ENCODE measurements at places on chromosomes 7 and 10. TPM values are rescaled to one million over a fixed set of nuclear protein-coding genes. Genes with fewer than 3 reads are reported as not detected.

DNA sequence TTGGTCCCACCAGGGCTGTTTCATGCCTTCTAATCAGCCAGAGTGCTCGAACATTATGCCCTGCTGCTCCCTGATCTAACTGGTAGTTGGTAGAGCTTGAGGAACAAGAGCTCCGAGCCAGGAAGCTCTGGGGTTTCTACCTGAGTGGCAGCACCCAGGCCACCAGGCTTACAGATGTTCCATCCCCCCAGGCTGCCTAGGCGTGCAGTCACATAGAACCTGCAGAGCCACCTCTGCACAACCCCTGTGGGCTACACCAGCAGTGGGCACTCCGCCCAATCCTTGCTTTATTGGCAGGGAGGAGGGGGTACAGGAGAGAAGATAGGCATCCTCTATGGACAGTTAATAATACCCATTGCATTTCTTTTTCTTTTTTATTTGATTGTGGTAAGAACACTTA is 21.8 kb downstream of the MAP3K8 start:
- H3K4me1 ChIP-seq, result no peaks in the 10 kb centered on the region
- H3K36me3 ChIP-seq, result peaks cover 26% of the 10 kb centered on the region
- H3K27me3 ChIP-seq, result no peaks in the 10 kb centered on the region
- no peak overlapping the region for H3K27ac ChIP-seq
- no peak for DNase-seq
- no peak overlapping the region for H3K4me3 ChIP-seq

DNA sequence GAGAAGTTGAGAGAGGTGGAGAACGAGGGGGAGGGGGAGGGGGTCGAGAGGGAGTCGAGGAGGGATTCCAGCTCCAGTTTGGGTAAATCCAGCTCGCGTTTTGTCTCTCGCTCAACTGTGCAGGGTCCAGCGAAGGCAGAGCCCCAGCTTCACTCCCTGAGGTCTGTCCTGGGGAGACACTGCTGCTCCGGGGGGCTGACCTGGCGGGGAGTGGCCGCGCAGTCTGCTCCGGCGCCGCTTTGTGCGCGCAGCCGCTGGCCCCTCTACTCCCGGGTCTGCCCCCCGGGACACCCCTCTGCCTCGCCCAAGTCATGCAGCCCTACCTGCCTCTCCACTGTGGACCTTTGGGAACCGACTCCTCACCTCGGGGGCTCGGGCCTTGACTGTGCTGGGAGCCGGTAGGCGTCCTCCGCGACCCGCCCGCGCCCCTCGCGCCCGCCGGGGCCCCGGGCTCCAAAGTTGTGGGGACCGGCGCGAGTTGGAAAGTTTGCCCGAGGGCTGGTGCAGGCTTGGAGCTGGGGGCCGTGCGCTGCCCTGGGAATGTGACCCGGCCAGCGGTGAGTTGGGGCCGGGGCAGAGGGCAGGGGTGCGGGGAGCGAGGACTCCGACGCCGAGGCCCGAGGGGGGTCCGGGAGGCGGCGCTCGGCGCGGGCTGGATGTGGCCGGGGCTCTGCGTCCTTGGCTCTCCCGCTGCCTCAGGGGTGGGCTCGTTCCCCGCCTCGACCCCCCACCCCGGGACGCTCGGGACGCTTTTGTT is at the start of gene TET1:
TSS of gene TET1 (plus strand) at position 152 of the 757 bp plus-strand sequence. CDS start 12,002 bp downstream, outside the sequence.
- H3K4me3 ChIP-seq, result peak within 1 kb of the TSS; percentile 69
- H3K36me3 ChIP-seq, result no peaks in the 10 kb centered on the region
- H3K27ac ChIP-seq, result peak within 1 kb of the TSS; percentile 79

DNA sequence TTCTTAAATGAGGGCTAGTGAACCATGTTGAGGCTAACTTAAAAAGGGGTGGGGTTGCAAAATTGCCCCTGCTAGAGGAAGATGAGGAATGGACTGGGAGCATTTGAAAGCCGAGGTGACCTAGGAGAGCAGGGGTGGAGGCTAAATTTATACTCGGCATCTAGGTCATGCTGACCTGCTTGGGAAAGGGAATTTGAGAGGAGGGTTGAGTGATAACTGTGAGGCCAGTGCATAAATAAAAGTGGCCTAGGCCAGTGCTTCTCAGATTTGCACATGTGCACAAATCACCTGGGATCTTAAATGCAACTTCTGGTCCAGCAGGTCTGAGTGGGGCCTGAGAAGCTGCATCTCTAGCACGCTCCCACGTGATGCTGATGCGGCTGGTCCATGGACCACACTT is 70.4 kb downstream of the CDK1 start:
- no peaks in the 10 kb centered on the region for H3K4me1 ChIP-seq
- no peaks in the 10 kb centered on the region for H3K27me3 ChIP-seq
- no peak overlapping the region for H3K27ac ChIP-seq
- no peaks in the 10 kb centered on the region for H3K36me3 ChIP-seq
- no peak for DNase-seq

GRCh38 chr10:90598513-90598912 is 259.3 kb downstream of the HTR7 start:
- H3K4me1 ChIP-seq, result no peaks in the 10 kb centered on the region
- H3K36me3 ChIP-seq, result no peaks in the 10 kb centered on the region
- H3K4me3 ChIP-seq, result no peak overlapping the region
- DNase-seq, result no peak
- H3K27me3 ChIP-seq, result no peaks in the 10 kb centered on the region

GRCh38 chr7:77442636-77443035 is 26.5 kb upstream of the GSAP start:
- no peaks in the 10 kb centered on the region for H3K27me3 ChIP-seq
- H3K36me3 ChIP-seq, result no peaks in the 10 kb centered on the region
- no peak overlapping the region for H3K27ac ChIP-seq
- no peak for DNase-seq
- H3K4me3 ChIP-seq, result no peak overlapping the region

DNA sequence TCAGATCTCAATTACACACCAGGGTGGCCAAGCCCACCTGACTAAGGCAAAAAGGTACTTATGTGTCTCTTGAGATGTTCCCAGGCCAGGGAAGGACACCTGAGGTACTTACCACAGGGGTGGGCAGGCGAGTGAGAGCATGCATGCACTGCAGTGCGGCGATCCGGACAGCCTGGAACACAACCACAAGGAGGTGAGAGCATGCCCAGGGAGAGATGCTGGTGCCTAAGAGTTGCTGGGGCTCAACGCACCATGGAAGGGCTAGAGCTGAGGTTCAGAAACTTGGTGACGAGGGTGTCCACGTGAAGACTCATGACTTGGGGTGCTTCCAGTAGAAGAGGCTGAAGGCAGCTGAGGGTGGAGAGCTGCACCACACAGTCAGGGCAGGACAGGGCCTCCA is 13.1 kb downstream of the ZDHHC16 start:
- no peak overlapping the region for H3K4me3 ChIP-seq
- no peaks in the 10 kb centered on the region for H3K27me3 ChIP-seq
- H3K4me1 ChIP-seq, result peaks cover 5% of the 10 kb centered on the region
- DNase-seq, result no peak
- no peak overlapping the region for H3K27ac ChIP-seq

- H3K27me3 ChIP-seq, result peaks cover 21% of the 10 kb centered on the region
- no peaks in the 10 kb centered on the region for H3K36me3 ChIP-seq
- DNase-seq, result no peak
- H3K4me3 ChIP-seq, result peak overlapping the region; percentile 63
- H3K27ac ChIP-seq, result no peak overlapping the region
Observed at GRCh38 chr10:52314822-52315552, 906 bp downstream of the DKK1 start.

DNA sequence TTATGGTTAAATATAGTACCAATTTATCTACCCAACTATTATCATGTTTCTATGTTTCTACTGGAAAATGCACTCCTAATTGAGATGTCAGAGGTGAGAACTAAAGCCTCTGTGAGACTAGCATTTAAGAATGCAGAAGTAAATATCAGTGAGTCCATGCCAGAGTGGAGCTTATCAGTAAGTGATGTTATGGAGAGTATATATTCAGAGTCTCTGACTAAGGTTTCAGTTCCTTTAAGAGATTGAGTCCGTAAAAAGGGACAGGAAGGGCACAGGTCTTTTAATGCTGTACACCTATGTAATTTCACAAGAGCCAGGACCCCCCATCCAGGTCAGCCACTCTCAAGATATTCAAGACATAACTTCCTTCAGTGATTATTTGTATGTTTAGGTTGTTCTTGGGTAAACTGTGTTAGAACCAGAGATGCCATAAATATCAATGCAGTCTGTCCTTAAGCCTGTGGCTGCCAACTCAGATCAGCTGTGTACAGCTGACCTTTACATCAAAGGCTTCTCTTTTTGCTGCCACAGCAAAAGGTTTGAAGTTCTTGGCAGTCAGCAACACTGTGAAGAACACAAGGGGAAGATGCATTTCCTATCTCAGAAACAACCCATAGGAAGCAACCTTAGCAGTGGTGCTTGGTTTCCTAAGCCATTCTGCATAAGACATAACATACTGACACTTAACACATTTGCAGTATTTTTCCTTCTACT is 244.8 kb downstream of the BICC1 start:
- no peaks in the 10 kb centered on the region for H3K27me3 ChIP-seq
- no peaks in the 10 kb centered on the region for H3K36me3 ChIP-seq
- H3K4me3 ChIP-seq, result no peak overlapping the region
- DNase-seq, result no peak
- no peaks in the 10 kb centered on the region for H3K4me1 ChIP-seq

DNA sequence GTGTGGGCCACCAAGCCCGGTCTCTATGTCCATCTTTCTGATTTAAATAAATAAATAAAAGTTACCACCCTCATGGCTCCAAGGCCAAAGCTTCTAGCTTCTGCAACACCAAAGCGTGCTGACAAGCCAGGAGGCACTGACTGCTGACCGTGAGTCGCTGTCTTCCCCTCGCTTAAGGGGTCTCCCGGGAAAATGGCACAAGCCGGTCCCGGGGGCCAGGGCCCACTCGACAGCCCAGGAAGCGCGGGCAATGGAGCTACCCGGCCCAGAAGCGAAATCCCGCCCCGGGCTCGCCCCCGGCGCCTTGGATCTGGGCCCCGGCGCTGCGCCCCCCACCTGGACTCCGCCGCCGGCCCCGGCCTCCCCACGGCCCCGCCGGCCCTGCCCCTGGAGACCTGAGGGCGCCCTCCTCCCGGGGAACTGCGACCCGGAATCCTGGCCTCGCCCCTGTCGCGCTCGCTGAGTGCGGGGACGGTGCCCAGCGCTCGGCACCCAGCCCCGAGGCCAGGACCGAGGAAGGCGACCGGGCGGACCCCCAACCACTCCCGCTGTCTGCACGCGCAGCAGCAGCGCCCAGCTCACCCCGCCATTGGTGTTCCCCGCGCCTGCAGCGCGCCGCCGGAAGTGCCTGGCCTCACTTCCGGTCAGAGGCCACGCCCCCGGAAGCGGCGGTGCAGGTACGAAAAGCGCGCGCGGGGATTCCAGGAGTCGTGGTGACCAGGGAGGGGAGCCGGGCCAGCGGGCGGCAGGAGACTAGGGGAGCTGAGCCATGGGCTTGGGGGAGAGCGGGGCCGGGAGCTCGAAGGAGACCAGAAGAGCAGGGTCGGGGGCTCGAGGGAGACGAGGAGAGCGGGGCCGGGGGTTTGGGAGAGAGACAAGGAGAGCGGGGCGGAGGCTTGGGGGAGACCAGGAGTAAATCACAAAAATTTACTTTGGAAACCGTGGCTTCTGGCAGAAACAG is at the start of the genes MRM2 and NUDT1:
TSS of gene MRM2 (minus strand) at position 626 of the 961 bp plus-strand sequence. CDS start at position 590, 36 bp downstream.
TSS of gene NUDT1 (plus strand) at position 647 of the 961 bp plus-strand sequence. CDS start 2,349 bp downstream, outside the sequence.
- H3K4me1 ChIP-seq, result peaks cover 38% of the 10 kb centered on the region
- peak within 1 kb of the TSS; percentile 35 for H3K27ac ChIP-seq
- peak; percentile 92 for DNase-seq
- peaks cover 57% of the 10 kb centered on the region for H3K36me3 ChIP-seq
- H3K4me3 ChIP-seq, result peak within 1 kb of the TSS; percentile 91

DNA sequence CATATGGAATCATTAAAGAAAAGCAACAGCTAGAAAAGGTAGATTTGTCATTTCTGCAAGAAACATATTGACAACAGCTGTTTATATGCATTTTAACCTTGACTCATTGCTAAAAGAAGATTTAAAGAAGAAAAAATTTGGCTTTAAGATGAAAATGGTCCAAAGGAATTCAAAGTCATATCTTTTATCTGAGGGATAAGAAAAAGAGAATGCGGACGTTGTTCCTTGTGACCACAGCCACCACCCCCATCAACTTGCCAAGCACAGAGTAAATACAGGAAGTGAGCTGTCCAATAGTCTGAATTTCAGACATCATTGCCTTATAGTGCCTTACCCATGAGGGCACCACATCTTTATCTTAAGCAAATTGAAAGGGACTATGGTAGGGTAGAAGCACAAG is 7.3 kb upstream of the CRPPA start:
- no peak overlapping the region for H3K4me3 ChIP-seq
- no peaks in the 10 kb centered on the region for H3K36me3 ChIP-seq
- no peaks in the 10 kb centered on the region for H3K4me1 ChIP-seq
- no peak for DNase-seq
- H3K27me3 ChIP-seq, result no peaks in the 10 kb centered on the region

DNA sequence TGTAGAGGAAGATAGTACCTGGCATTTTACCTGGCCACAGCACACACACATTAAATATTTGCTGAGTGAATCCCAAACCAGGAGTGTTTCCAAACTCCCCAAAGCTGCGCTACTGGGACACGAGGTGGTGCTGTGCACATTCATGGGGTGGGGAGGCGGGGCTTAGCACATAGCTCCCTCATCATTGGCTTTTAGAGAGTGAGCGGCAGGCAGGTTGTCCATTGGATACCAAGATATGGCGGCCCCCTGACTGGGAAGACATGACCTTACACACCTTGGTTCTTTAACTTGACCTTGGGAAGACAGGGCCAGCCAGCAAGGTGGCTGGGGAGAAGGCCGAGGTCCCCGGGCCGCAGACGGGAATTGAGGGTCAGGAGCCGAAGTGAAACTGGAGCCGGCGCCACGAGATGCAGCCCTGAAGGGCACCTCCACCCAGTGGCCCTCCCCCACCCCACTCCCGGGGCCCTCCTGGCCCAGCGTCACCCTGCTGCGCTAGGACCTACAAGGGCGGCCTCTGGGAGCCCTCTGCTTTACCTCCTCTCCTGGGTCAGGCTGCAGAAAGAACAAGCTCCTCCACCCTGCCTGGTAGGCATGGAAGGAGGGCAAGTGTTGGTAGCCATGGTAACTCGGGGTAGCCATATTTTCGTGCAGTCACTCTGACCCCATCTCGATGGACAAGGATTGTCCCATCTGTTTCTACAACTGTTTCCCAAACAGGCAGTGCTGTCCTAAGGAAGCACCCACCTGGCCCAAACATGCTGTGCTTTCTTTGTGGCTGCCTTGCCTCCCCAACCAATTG is 24.0 kb downstream of the TMEM176A start:
- peaks cover 9% of the 10 kb centered on the region for H3K4me1 ChIP-seq
- H3K36me3 ChIP-seq, result peaks cover 4% of the 10 kb centered on the region
- H3K27me3 ChIP-seq, result no peaks in the 10 kb centered on the region
- H3K4me3 ChIP-seq, result no peak overlapping the region
- H3K27ac ChIP-seq, result no peak overlapping the region

FAM24B gene
- 2.6 TPM for total RNA-seq

PKD2L1 gene
- total RNA-seq, result 0.33 TPM

PPP1R9A gene
- total RNA-seq, result 41.4 TPM

TWIST1 gene
- 19.9 TPM for total RNA-seq

GPR85 gene
- 46.8 TPM for total RNA-seq

PDZD7 gene
- total RNA-seq, result 8.4 TPM

GJC3 gene
- total RNA-seq, result 12.6 TPM

SLC13A1 gene
- total RNA-seq, result not detected

C10orf143 gene
- 0.79 TPM for total RNA-seq

All from spinal cord (tissue), 10 donors.